ENCODE measurements at places on chromosomes 2 and 18.

- DNase-seq, result peak; percentile 16
Measured at GRCh38 chr2:240412975-240413812, 22.3 kb upstream of the GPC1 start.

DNA sequence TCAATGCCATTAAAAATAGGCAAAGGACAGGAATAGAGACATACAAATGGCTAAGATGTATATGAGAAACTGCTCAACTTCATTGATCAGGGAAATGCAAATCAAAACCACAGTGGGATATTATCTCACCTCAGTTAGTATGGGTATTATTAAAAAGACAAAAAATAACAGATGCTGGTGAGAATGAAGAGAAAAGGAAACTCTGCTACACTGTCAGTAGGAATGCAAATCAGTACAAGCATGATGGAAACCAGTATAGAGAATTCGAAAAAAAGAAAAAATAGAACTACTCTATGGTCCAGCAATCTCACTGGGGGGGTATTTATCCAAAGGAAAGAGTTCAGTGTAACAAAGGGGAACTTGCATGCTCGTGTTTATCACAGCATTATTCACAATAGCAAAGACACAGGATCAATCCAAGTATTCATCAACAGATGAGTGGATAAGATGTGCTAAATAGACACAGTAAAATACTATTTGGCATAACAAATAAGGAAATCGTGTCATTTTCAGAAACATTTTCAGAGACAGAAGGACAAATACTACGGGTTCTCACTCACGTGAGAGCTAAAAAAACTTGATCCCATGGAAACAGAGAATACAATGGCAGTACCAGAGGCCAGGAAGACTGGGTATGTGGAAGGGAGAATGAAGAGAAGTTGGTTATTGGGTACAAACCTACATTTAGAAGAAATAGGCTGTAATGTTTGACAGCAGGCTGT is 60.6 kb downstream of the CCDC74A start:
- no peak for DNase-seq

- DNase-seq, result no peak
Measured at GRCh38 chr2:99921903-99922302, 220.5 kb downstream of the AFF3 start.

- DNase-seq, result no peak
Measured at GRCh38 chr2:111932841-111933291, 34.5 kb downstream of the MERTK start.

- no peak for DNase-seq
Measured at GRCh38 chr2:33509908-33510585, 33.6 kb downstream of the RASGRP3 start.

Measured in stomach (tissue), 19 donors.